Subcutaneous preadipocyte (primary cell): ENCODE measurements at places on chromosomes 12 and 14. TPM values are rescaled to one million over a fixed set of nuclear protein-coding genes. Genes with fewer than 3 reads are reported as not detected.

Gene RASAL1
- not detected in 2 replicates for total RNA-seq

Gene LRRC10
- total RNA-seq: not detected in 2 replicates

Gene NID2
- 61.7 and 104 TPM in 2 replicates for total RNA-seq

Gene CCDC196
- total RNA-seq: not detected in 2 replicates

Gene CLEC4A
- 0.78 TPM in 1 of 2 replicates, not detected in the other for total RNA-seq

Gene LALBA
- not detected in 2 replicates for total RNA-seq
